ENCODE measurements at places on chromosomes 5 and 9.

DNA sequence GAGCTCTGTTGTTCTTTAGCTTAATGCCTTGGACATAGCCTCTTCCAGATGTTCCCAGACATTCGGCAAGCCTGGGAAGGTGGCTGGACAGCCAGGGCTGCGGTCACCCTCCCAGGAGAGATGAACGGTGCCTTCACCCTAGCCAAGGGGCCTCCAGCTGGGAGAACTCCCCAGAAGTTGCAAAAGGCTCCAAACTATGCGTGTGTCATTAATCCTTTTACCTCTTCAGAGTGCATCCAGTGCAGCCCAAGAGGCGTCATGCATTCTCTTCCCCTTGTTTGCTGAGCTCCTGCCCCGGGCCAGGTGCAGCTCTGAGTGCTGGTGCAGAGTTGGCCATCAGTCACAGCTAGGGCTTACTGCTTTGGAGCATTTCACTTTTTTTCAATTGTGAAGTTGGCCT, 22.8 kb downstream of the HMCN2 start:
- DNase-seq: no peak

GRCh38 chr9:108579757-108580439, 275.9 kb downstream of the ACTL7B start:
- no peak for DNase-seq

DNA sequence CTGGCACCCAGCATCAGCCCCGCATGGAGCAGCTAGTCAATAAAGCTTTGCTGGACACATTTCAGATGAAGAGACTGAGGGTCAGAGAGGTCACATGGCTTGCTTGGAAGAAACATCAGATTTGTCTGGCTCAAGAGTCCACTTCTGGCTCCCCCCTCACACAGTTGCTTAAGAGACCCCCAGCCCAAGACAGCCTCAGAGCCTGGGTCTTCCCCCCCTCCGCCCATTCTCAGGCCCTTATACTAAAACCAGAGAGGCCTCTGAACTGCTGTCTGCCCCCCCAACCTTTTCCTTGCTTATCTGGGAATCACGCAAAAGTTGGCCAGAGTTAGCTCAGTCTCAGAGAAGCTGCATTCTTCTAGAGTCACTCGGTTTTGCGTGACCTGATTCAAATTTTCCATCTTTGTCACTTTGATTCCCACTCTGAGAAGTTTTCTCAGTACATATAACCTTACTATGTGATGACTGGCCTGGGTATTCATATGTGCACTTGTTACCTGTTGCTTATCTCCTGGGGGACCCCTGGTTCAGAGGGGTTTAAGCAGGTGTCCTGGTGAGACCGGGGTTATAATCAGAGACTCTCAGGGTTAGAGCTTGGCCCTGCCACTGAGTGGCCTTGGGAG, 145.4 kb upstream of the IER5L start:
- DNase-seq: no peak

DNA sequence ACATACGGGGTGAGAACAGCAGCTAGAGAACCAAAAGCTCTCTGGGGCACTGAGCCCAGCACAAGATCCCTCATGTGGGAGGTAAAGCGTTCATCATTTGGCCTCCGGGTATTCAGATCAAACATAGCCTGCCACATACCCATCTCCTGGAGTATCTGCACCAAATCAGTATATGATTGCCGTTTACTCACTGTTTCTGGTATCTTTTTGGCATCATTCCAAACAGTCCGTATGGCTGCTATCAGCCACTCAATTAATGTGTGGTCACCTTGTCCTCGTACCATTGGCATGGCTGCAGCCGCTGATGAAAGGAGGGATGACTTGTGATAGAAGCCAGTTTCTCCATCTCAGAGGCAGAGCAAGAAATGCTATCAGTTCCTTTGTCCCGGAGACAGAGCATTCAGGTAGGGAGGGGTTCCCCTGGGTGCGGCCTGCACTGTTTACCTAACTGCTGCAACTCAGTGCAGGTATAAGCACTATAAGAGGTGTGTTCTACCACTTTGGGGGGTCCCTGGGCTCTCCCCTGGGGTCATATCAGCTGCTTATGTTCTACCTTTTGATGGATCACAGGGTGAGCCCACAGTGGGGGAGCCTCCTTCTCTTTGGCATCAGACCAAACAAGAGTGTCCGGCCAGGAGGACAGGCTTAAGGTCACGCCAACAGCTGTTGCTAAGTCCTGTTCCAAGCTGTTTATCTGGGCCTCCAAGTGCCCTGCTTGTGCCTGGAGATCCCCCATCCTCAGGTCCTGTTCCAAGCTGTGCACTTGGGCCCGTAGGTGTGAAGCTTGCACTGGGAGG, 9.4 kb downstream of the DMAC1 start:
- DNase-seq: no peak

DNA sequence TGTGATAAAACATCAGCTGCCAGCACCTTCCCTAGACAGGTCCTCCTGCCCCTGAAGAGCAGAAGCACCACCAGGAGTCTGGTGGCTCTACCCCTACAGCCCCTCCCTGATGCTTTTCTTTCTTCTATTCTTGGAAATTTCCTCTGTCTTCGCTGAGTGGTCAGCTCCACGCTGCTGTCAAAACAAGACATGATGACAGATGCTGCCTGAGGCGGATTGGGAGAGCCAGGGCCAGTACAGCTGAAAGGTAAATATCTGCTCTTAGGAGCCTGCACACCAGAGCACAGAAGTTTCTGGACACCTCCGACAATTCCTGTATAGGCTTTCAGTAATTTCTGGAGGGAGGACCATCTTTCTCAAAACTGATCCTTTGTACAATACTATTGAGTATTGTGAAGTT, 4.7 kb upstream of the OR1Q1 start:
- no peak for DNase-seq

GRCh38 chr9:112838342-112838741, 52.3 kb downstream of the SLC46A2 start:
- no peak for DNase-seq

DNA sequence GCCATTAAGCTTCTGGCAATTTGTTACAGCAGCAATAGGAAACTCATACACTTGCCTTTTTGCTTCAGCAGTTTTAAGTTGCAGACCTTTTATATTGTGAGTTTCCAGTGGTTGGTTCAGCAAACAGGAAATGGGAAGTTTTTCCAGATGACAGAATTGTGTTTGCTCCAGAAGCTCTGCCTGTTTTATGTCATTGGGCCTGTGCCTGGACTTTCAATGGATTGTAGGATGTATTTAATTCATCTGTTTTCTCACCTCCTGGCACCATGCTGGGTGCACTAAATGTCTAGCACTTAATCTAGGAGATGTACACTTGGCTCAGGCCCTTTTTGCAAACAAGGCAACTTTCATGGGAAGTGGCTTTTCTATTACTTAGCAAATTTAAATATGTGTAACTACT, 100.4 kb upstream of the CLINT1 start:
- no peak for DNase-seq

DNA sequence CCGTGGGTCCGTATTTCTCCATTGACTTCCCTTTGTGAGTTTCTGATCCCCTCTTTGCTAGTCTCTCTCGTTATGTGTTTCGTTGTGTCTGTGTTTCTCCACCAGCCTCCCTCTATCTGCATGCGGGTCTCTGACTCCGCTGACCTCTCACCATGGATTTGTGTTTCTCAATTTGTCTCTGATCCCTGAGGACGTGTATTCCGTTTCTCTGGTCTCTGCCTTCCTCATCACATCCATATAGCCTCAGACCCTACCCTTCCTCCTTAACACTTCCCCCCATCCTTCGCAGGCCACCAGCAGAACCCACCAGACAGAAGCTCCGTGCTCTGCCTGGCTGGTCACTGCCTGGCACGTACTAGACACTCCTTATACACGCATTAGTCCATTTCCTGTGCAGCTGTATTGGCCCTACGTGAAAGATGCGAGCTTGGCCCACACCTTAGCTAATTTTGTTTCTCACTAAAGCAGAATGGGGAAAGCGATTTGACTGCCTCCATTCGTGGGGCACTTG, 631 bp downstream of the B4GALT7 start:
- DNase-seq: no peak

GRCh38 chr5:113081881-113082546, 105.4 kb downstream of the DCP2 start:
- DNase-seq: no peak

GRCh38 chr5:76808141-76808691, 10.6 kb upstream of the F2RL1 start:
- no peak for DNase-seq

DNA sequence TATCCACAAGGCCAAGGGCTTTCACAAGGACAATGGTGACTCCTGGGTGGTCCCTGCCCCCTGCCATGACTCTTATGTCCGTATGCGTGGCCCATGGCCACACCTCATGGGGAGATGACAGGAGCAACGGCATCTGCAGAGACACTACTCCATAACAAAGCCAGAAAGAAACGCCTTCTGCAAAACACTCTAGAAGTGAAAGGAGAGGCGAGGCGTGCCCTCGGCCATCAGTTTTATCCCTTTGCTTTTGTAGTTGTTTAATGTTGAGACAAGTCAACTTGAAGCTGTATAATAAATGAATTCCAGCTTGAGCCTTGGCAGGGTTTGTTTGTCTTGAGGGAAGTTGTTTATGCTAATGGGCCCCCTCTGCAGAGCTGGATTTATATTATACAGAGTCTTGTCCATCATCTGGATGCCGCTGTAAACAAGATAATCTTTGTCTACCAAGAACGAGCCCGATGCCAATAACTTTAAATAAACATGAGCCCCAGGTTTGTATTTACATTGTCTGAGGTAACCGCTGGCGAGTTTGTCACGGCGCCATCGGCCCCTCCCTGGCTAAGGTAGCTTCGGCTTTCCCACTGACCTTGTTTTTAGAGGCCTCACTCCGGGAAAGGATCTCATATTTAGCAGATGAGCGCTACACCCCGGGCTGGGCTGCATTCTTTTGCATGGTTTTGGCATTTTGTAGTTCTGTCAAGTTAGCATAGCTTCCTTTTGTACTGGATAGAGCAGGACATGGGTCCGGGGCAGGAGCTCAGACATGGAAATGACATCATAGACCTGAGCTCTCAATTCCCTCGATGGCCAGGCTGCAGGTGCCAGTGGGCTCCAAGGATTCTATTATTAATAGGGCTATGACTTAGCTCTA, 165.3 kb downstream of the ERCC6L2 start:
- no peak for DNase-seq

GRCh38 chr9:114851306-114851705, 45.5 kb upstream of the TNFSF15 start:
- DNase-seq: no peak

GRCh38 chr5:54602475-54602874, 84.9 kb downstream of the SNX18 start:
- no peak for DNase-seq

GRCh38 chr5:109315245-109315644, 94.5 kb downstream of the PJA2 start:
- no peak for DNase-seq

- DNase-seq: no peak
Measured at GRCh38 chr9:24738421-24738961, 192.8 kb upstream of the IZUMO3 start.

Data from stimulated activated CD8-positive, alpha-beta memory T cell treated with anti-CD3 and anti-CD28 coated beads, Interleukin-7, amount 100 ng/mL, for 48 hours (primary cell).